HFF-Myc (cell line): ENCODE measurements at places on chromosomes 16 and 17.

DNA sequence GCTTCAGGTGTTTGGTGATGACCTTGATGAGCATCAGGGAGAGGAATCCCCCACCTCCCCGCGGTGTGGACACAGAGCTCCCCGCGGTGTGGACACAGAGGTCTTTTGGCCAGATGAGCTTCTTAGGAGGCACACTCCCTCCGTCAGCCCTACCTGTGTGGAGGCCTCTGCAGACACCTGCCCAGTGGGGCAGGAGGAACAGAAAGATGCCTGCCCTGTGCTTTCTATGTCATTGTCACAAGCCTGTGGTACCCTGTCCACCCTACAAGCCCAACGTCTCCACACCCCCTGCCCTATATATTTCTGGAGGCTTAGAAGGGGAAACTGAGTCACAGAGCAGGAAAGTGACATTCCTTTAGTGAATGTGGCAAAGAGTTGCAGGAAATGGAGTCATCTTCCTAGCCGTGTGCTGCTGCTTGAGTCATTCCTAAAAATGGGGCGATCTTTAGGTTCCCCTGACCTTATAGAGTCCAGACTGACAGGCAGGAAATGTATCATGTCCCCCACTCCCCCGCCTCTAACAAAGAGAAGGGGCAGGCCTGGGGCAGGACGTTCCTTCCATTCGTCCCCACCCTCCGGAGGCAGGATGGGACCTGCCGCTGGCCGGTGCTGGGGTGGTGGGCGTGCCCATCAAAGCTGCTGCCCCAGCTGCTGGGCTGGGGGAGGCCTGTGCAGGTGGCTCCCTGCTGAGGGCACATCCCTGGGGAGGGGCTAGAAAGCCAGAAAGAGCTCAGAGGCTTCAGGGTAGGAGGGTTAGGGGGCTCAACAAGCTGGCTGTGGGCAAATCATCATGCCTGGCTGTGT is 1.0 kb upstream of the C16orf74 start:
- DNase-seq: no peak

DNA sequence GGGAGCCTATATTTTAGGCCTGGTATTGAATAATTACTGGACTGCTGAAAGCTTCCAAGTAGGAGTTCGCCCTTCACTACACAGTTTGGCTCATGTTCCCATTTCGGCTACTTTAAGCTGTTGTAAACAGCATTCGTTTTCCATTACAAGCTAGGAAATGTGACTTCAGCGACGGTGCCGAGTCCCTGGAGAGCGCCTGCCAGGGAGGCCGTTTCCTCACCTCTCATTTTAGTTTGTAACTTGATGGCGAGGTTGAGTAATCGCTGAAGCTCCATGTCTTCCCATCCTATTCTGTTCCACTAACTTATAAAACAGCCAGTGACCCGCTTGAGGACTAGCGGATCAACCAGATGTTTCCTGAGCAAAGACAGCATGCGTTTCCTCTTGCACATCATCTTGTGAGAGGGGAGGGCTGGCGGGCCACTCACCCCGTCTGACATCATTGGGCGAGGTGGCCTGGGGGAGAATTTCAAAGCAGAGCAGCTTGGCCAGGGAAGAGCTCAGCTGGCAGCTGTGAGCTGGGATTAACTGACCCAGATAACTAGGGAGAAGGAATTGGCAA is 32.9 kb downstream of the PCTP start:
- DNase-seq: peak; percentile 27

GRCh38 chr16:11740567-11740966 is 2.1 kb downstream of the TXNDC11 start:
- DNase-seq: no peak

DNA sequence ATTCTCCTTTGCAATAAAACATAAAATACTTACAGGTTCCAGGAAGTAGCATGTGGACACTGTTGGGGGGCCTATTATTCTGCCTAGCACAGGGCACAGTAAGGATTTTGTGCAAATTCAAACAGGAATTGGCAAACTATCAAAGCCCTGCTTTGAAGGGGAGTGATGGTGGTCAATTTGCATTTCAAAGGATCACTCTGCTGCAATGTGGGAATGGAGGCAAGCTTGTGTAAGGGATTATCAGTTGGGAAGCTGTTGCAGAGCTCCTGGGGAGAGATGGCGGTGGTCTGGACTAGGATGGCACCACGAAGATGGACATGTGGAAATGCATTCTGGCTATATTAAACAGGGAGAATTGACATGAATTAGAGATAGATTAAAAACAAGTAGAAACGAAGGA is 990.7 kb upstream of the RBFOX1 start:
- DNase-seq: no peak

- no peak for DNase-seq
Observed at GRCh38 chr16:2237493-2238149, 1.4 kb downstream of the DNASE1L2 start.

GRCh38 chr17:22492331-22492730 is 800.0 kb downstream of the KCNJ18 start:
- no peak for DNase-seq

DNA sequence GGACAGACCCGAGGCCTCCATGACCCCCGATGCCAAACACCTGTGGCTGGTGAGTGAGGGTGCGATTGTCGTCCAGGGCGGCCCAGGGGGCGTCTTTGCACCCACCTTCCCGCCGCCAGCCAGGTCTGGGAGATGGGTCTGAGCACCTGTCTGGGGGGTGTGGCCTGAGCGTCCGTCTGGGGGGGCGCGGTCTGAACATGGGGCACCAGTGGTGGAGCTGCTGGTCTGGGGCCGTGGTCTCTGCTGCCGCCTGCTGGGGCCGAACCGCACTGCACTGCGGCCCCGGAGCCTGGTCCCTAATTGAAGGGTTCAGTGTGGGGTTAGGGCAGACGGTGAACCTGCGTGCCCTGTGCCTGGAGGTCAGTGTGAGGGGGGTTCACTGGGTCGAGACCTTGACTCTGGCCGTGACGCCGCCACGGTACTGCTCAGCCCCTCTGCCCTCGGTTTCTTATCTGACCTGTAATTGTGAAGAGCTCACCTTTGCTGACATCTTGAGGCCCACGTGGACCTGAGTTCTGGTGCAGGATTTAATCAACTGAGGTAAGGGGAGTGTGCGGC is 12.6 kb upstream of the TCF25 start:
- DNase-seq: no peak
